Uterus (tissue), 4 donors: ENCODE measurements at places on chromosomes 2 and 18. TPM values are rescaled to one million over a fixed set of nuclear protein-coding genes. Genes with fewer than 3 reads are reported as not detected.

Gene TUBA4B
- 0.43 TPM for total RNA-seq

Gene CRACDL
- total RNA-seq: 9.9 TPM

Gene SLC25A52
- total RNA-seq: not detected

Gene GPBAR1
- total RNA-seq: 0.29 TPM

DNA sequence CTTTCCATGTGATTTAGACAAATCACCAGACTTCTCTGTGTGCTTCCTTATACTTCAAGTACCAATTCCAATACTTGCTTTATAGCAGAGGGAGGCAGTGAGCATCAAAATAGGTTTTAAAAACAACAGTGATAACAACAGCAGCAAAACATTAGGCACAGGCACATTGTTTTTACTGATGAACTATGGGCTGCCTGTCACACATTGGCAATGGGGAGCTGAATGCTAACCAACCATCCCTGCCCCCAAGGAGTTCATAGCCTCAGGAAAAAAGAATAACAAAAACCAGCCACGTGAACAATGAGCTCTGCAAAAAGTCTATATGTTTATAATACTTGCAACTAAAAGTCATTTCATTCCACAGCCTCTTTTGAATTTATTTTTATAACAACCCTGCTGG, 287.9 kb upstream of the TRIB2 start:
- no peak for DNase-seq

DNA sequence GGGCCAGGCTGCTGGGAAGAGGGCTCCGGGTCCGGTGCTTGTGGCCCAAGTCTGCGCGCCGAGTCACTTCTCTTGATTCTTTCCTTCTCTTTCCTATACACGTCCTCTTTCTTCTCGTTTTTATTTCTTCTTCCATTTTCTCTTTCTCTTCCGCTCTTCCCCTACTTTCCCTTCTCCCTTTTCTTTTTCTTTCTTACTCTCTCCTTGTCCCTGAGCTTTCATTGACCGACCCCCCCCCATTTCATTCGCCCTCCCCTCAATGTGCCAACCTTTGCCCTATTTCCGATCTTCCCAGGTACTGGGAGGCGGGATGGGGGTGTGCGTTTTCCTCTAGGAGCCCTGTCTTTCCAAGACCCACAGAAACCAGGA, 1.8 kb downstream of the ONECUT2 start:
- no peak for DNase-seq

- DNase-seq: no peak
Measured at GRCh38 chr2:134348239-134348638, 94.4 kb downstream of the MGAT5 start.

Gene SOX11
- total RNA-seq: not detected

GRCh38 chr2:86625096-86625495, 1.4 kb upstream of the RNF103 start:
- DNase-seq: no peak

DNA sequence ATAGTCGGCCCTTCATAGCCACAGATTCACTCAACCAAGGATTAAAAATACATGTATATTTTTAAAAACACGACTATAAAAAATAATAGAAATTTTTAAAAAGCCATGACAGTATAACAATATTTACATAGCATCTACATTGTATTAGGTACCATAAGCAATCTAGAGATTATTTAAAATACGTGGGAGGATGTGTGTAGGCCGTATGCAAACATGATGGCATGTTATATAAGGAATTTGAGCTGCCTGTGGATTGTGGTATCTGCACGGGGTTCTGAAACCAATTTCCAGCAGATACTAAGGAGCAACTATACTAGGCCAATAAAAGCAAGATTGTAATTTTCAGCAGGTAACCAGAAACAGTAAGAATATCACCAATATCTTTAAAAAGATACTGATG, 5.9 kb downstream of the ORC4 start:
- no peak for DNase-seq

DNA sequence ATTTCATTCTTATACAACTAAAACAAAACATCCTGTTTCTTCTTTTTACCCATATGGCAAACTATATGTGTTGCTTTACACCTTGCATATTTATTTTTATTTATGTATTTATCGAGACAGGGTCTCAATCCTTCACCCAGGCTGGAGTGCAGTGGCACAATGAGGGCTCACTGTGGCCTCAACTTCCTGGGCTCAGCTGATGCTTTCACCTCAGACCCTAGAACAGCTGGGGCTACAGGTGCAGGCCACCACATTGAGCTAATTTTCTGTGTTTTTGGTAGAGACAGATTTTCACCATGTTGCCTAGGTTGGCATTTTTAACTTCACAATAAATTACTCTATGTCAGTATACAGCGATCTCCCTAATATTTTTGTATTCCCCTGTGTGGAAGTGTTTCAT, 522.0 kb downstream of the MBD2 start:
- DNase-seq: no peak

- DNase-seq: no peak
Measured at GRCh38 chr2:16381511-16381910, 284.1 kb downstream of the CYRIA start.

DNA sequence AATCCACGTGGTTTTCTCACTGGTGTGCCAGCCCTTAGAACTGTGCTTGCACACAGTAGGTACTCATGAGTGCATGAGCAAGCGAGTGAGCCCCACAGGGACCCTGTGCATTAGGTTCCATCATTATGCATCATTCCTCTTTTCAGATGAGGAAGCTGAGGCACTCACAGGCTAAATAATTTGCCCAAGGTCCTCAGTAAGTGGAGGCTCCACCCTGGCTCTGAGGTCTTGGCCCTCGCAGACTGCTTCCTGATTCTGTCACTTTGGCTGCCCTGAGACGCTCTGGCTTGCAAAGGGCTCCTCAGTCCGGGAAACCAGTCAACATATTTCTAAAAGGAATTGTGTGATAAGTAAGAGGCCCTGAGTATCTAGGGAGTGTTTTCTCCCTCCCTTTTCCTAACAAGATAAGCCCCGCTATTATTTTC, 71.7 kb downstream of the IL1R2 start:
- peak; percentile 64 for DNase-seq

Gene MARCO
- not detected for total RNA-seq

Gene COL3A1
- 22,387 TPM for total RNA-seq

DNA sequence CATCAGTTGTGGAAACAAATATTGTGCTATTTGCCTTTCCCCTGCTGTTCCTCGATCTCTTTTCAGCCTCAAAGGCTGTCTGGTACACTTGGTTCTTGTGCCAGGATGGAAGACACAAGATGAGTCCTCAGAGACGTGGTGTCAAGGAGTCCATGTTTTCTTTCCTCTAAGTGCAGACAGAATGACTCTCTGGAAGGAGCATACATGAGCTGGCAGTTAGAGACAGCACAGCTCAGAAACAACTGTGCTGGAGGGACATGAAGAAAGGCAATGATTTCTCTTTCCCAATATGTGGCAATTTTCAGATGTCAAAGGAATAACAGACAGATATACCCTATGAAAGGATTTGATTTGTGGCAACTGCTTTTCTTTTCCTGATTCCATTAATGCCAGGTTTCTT, 162.2 kb downstream of the AFF3 start:
- DNase-seq: no peak

Gene ZNF638
- total RNA-seq: 226 TPM

DNA sequence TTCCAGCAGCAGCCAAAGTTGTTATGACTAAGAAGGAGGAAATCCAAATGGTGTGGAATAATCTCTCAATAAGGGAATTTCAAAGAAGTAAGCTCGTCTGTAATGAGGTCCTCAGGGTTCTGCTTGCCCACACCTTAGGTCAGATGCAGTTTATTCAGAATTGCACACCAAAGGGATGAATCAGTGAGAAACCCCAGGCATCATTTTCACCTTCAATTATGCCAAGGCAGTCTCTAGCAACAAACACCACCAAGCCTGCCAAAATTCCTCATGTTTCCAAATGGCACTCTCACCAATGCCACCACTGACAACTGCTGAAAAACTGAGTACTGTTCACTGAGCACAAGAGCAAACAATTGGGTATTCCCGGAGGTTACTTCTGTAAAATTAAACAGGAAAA, 43.6 kb downstream of the KCNG3 start:
- DNase-seq: no peak

DNA sequence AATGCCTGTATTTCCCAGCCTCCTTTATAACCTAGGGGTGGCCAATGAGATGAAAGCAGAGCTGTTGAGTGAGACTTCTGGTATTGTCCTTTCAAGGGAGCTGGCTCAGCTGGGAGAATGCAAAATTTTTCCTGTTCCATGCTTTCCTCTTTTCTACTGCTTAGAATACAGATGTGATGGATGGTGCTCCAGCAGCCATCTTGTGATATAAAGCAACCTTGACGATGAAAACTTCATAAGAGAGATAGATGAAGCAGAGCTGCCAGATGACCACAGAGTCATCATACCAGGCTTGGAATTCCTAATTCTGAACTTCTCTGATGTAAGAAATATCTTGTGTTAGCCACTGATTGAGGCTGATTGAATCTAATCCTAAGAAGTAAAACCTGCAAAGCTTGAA, 11.9 kb upstream of the INHBB start:
- DNase-seq: no peak

GRCh38 chr2:208491641-208492040, 85.0 kb downstream of the PTH2R start:
- no peak for DNase-seq

Gene CAB39
- 121 TPM for total RNA-seq

GRCh38 chr18:45567123-45567522, 48.2 kb upstream of the SLC14A2 start:
- DNase-seq: peak; percentile 39

Gene UGT1A7
- not detected for total RNA-seq

GRCh38 chr2:156339865-156340264, 7.3 kb upstream of the NR4A2 start:
- no peak for DNase-seq

DNA sequence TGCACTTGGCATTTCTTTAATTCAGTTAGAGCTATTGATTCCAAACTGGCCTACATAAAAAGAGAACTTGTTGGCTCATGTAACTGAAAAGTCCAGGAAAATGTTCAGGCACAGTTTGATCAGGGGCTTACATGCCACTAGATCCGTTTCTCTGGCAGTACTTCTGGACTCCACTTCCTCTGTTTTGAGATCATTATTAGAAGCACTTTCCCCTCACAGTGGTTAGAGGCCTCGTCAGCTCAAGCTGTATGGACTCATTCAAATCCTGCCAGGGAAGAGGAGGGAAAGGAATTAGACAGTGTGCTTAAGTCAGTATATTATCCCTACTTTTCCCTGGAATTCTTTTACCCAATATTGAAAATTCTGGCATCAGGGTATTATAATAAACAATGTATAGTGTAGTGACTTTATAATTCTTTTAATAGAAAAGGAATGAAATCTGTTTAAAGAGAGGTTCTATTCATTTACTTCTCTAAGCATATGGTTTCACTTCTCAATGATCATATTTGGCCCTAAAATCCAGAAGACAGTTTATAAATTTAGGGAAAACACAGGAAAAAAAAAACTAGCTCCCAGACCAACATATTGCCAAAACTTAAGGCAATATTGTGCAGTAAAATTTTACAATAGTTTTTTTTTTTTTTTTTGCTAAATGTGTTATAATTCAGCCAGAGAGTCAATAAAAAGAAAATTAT, 92.0 kb downstream of the ARMC9 start:
- no peak for DNase-seq

DNA sequence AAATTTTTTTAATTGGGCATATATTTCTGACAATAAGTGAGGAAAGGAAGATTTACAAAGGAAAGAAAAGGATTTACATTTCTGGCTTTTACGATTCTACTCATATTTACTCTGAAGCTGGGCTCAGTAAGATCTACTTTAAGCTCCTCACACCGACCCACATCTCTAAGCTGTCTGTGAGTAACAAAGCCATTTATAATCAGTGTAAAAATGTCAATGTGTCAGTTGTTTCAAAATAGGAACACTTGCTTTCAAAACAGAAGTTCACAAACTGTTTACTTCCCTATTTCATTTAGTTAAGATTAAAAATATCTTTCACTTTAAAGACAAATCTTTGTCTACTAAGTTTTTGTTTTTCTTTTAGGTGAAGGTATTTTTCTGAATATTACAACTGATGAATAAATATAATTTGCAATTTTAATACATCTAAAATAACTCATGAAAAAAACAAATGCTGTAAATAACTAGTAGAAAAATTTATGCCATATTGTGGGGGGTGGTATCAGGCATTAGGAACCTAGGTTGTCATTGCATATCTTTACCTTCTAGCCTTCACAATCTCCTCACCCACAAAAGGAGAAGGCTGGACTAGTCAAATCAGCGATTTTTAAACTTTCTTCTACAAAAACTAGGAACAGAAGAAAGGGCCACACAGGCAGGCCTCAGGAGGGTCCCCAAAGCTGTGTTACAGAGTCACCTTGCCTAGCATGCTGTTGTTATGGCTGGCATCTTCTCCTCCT, 64.5 kb downstream of the TMEM131 start:
- no peak for DNase-seq

Gene FN1
- total RNA-seq: 267 TPM

DNA sequence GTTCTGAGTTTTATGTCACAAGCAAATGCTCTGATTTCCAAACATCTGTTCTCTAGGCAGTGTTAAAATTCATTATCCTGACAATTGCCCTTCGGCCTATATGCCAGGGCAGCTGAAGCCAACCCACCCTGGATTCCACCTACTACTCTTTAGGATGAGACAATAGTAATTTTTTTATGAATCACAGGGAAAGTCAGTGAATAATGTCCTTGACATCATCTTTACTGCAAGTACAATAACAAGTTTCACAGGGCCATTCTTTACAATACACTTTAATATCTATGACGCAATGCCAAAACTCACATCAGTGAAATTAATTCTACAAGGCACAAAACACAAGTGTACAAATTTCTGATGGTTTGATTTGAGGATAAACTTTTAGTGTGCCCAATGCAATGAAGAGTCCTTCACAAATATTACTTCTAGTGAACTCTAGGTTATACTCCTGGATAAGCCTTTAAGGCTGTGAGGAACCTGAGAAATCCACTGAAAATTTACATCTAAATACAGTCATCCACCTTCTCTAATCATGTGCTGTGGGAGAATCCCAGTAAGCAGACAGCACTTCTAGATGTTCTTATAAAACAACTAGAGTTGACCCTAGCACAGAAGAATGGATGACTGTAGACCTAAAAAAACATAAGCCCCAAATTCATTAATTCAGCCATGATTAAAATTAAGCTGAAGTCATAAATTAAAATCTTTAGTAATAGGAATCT, 77.3 kb upstream of the CTLA4 start:
- DNase-seq: no peak

- no peak for DNase-seq
Measured at GRCh38 chr2:25356088-25356487, 14.4 kb upstream of the DNMT3A start.

Gene UGT1A6
- total RNA-seq: not detected

DNA sequence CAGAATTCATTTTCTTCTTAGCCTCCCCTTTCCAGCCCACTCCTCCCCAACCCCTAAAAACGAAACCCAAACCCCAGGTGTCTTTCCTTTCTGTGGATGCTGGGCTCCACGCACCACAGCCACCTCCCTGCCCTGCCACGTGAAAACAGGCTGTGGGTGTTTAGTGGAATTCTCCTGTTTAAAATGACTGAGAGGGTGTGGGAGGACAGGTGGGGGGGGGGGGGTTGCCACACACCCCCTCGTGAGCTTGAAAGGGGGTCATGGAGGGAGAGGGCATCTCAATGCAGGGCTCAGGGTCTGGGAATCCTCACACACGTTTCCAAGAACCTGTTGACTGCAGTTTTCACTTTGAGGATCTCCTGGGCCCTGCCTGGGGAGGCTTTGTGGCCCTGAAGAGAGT, 110.3 kb downstream of the FAM210A start:
- no peak for DNase-seq

- peak; percentile 37 for DNase-seq
Measured at GRCh38 chr2:32947484-32948143, 861 bp downstream of the LTBP1 start.

GRCh38 chr2:138298900-138299299, 202.7 kb upstream of the SPOPL start:
- no peak for DNase-seq

Gene HOXD3
- total RNA-seq: 20.4 TPM

Gene SLC9A4
- total RNA-seq: not detected

GRCh38 chr2:235611756-235612155, 117.9 kb downstream of the AGAP1 start:
- DNase-seq: no peak
